ENCODE measurements at places on chromosomes 12 and 14.
A peak's percentile ranks its signal among the peaks of the same experiment; 100 is the strongest.

GRCh38 chr14:63654346-63654745 is 12.7 kb upstream of the WDR89 start:
- no peak for DNase-seq

GRCh38 chr14:89243741-89244140 is 173.3 kb downstream of the FOXN3 start:
- DNase-seq: no peak

- DNase-seq: no peak
Observed at GRCh38 chr12:46219132-46219876, 49.5 kb downstream of the SLC38A1 start.

- no peak for DNase-seq
Observed at GRCh38 chr12:30219047-30219446, 435.3 kb upstream of the TMTC1 start.

DNA sequence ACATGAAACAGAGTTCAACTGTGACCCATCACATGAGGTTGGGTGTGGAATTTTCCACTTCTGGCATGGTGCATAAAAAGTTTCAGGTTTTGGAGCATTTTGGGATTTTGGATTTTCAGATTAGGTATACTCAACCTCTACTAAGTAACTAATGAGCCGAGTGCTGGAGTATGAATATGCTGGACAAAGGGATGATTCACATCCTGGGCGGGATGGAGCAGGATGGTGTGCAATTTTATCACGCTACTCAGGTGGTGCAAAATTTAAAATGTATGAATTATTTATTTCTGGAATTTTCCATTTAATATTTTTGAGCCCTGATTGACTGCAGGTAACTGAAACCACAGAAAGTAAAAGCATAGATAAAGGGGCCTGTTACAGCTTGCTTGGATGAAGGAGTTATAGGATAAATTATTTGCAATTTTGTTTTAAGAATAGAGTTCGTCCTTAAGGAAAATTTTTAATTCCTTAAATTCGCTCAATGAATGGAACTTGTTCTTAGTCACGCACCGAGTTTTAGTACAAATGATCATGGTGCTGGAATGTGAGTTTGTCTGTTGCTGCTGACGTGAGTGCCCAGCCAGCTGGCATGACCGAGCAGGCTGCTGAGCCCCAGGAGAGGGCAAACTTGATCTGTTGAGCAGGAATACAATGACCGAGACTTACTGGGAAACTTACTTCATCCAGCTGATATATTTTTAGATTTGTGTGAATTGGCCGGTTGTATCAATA is 176.3 kb downstream of the ESR2 start:
- DNase-seq: peak; percentile 88

DNA sequence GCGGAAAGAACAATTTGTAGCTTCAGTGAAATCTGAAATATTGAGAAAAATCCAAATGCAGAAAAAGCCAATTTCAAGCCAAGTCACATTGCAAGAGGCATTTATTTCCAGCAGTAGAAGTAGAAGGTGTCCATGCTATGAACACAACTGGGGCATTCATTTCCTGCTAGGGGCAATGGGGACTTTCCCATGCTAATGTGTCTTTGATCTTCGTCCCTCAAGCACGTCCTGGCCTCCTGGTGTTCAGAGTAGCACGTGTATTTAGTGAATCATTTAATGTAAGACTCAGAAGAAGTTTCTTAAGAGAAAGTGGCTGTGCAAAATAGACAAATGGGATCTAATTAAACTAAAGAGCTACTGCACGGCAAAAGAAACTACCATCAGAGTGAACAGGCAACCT is 267.9 kb downstream of the TMEM132C start:
- DNase-seq: no peak

DNA sequence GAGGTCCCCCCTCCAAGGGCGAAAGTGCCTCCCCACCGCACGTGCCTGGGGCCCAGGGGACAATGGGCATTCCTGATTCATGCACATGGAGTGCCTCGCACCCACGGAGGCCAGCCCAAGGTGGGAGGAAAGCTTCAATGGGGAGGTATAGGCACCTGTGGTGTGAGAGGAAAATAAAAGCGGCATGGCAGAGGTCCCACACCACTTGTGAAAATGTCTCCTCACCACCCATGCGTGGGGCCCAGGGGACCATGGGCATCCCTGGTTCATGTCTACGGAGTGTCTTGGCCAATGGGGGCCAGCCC is 384.7 kb downstream of the ALG10 start:
- DNase-seq: no peak

GRCh38 chr14:58270628-58271027 is 26.0 kb downstream of the PSMA3 start:
- no peak for DNase-seq

DNA sequence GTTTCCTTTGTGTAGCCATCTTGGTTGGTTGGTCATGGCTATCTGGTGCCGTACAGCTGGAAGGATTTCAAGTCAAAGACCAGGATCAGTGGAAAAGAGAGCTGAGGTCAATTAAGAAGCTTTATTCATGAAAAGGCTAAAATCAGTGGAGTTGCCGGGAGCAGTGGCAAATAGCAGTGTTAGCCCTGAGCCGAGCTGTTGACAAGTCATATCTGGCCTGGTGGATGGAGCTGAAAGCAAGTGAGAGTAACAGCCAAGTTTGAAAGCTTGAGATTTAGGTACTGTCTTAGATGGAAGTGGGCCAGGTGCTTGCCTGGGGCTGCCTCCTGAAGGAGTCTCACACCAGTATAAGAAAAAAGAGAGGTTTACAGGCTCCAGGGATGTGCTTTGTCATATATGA is 9.0 kb downstream of the BATF start:
- DNase-seq: no peak

GRCh38 chr12:47343684-47344567 is 264.2 kb upstream of the AMIGO2 start:
- DNase-seq: no peak

All from tongue (tissue), 3 donors.